NCI-H1092 treated with DMSO at 0.1 percent for 48 hours (cell line): ENCODE measurements at places on chromosomes 2 and 18.

DNA sequence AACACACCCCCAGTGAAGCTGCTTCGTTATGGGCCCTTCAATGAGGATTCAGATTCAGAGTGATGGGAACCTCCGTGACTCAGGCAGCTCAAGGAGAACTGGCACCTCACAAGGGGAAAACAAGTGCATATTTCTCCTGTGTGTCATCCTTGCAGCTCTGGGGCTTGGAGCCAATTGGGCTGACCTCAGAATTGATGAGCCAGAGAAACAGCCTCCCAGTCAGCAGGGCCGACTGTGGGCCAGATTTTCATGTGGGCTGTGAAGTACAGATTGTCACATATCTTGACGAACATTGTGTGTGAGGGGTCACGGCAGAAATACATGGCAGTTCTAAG is 189.6 kb upstream of the SP5 start:
- DNase-seq: no peak

GRCh38 chr2:117323331-117323730 is 491.2 kb upstream of the DDX18 start:
- DNase-seq: no peak

GRCh38 chr2:10614124-10614523 is 75.7 kb downstream of the NOL10 start:
- DNase-seq: no peak

DNA sequence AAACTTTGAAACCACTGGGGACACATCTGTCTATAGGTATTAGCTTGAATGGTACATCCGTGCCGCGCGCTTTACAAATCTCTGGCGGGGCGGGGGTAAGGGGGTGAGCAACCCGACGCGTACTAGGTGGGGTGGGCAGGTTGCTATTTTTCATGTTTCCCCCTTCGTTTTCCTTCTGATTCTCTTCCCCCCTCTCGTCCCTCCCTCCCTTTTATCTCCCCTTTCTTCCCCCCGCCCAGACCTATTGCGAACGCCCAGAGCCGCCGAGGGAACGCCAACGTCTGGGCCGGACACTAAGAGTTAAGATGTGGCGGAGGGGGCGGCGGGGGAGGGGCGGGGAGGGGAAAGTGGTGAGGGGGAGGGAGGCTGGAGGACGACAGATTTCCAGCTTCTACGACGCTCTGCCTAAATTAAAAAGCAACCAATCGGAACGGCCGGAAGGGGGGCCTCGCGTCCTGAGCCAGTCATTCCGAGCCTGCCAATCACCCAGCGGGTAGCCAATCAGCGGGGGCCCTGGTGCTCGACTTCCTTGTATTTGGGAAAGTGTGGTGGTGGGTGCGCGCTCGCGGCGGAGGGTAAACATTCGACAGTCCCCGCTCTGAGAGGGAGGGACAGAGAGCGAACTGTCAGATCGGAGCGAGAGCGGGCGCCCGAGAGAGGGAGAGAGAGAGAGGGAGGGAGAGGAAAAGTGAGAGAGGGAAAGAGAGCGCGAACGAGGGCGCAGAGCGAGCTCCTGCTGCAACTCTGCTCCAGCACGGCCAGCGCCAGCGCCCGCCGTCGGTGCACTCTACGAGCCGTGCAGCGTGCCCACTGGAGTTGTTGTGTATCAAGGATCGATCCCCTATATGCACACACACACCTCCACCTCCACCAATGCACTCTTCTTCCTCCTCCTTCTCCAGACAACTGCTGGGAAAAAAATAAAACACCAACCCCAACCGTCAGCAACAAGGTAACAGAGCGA is at the start of gene POU3F3:
Gene POU3F3 (plus strand): TSS at position 582 of the 964 bp plus-strand sequence. CDS start 1,396 bp downstream, outside the sequence.
- peak; percentile 91 for DNase-seq

- peak; percentile 70 for DNase-seq
These were observed 168.5 kb downstream of the DPP4 start for GRCh38 chr2:161905389-161906046.

- DNase-seq: no peak
These were observed 22.1 kb downstream of the GPR39 start for GRCh38 chr2:132438691-132439090.

GRCh38 chr18:45667056-45667736 is 51.9 kb downstream of the SLC14A2 start:
- DNase-seq: no peak

DNA sequence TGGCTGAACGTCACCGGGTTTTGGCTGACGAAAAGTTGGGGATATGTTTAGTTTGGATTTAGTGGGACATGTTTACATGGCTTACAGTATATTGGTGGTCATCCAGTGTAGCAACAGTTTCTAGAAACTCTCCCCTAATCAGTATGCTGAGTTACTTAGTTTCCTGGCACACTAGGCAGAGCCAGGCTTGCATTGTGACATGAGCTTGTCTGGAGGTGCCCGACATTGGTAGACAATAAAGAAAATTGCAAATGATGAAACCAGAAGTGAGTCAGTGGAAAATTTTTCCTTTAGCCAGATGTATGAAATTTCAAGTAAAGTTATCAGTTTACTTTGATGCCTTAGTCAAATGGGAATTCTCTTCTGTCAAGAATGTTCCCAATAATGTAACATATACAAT is 276.1 kb downstream of the RDH14 start:
- DNase-seq: no peak

- DNase-seq: no peak
These were observed 10.6 kb downstream of the CFLAR start for GRCh38 chr2:201126308-201127151.

- no peak for DNase-seq
These were observed 31.9 kb upstream of the CWC22 start for GRCh38 chr2:180038997-180039396.

DNA sequence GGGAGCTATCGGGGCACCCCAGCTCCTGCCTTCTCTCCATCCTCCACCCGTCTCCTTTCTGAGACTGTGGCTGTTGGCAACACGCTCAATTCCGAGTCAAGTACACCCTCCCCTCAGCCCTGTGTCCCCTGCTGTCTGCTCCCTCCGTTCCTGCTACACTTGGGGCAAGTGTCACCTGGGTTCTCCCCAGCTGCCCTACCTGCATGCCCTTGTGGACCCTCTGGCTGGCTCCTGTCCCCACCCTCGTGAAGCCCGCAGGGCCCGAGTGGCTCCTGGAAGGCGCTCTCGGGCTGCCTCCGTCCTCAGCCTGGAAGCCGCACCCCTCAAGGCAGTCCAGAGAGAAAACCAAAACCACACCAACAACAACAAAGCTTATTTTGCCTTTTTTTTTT is 33.9 kb downstream of the PDIA6 start:
- no peak for DNase-seq

- no peak for DNase-seq
These were observed 106.0 kb upstream of the TAF1B start for GRCh38 chr2:9737053-9737875.

GRCh38 chr2:102478686-102479470 is 5.9 kb downstream of the SLC9A4 start:
- DNase-seq: no peak

GRCh38 chr18:29383311-29384273 is 1206.7 kb upstream of the CDH2 start:
- no peak for DNase-seq

DNA sequence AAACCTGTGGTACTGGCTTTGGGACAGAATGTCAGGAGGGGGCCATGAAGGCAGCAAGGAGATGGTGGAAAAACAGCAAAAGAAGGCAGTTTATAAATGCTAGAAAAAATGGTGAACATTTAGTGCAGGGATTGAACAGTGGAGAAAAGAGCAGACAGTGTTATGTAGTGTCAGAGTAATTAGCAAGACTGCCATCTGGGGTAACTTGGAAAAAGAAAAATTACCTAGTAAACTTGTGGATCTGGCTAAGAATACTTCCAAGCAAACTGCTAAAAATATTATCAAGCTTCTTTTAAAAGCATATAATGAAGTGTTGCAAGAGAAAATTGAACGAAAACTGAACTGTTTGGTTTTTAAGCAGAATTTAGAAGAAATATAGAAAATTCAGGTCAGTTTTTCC is 267.8 kb downstream of the INSIG2 start:
- no peak for DNase-seq

DNA sequence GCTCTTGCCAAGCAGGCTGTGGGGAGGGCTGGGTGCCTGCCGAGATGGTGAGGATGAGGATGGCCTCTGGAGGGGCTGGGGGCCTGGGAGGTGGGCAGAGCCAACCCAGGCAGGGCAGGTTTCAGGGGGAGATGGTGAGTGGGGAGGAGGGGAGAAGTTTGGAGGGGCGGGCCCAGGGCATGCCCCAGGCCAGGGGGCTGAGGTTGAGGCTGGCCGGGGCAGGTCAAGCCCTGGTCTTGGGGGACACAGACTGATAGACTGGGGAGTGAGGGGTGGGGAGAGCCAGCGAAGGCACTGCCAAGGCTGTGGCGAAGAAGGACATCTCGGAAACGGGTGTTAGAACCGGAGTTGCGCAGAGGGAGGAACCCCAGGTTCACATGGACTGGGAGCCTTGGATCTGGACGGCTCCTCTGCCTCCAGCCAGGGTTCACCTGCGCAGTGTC is 12.6 kb downstream of the CAPN10 start:
- no peak for DNase-seq

DNA sequence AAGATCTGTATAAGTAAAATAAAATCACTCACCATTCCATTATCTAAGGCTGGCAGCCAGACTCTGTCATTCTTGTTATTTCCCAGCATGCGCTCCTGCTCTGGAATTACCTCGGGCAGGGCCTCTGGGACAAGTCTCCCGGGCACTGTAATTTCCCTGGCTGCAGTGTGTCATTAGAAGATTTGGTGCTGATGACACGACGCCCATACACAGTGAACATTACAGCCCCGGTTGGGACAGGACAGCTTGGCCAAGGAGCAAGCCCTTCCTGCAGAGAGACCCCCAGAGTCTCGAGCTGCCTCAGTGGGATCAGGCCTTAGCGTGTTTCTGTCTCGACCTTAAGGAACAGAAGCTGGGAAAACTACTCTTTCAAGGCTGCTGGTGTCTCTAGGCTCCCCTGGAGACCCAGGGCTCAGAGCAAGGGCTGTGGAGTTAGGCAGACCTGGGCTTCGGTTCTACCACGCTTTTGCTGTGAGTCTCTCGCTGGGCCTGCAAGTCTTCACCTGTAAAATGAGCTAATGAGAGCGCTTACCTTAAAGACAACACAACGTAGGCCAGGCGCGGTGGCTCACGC is 39.7 kb downstream of the SMAD7 start:
- DNase-seq: no peak

- no peak for DNase-seq
These were observed 38.8 kb downstream of the AQP4 start for GRCh38 chr18:26826656-26827235.

DNA sequence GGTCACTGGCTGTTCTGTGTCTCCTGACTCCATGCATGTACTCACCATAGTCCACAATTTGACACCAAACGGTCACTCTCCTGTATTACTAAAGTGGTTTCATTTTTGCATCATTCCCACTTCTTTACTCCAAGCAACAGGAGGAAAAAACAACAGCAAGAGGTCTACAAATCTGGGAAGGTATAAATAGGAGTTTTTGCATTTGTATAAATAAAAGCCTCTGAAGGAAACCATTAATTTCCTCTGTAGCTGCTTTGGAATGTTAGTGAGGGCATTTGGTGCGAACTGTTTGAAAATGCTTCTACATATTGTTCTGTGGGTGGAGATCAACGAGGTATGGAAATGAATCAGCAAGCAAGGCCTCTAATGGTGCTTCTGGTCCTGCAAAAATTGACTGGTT is 148.5 kb upstream of the DLX2 start:
- DNase-seq: no peak

GRCh38 chr18:75167137-75167536 is 41.8 kb downstream of the PTGR3 start:
- no peak for DNase-seq

DNA sequence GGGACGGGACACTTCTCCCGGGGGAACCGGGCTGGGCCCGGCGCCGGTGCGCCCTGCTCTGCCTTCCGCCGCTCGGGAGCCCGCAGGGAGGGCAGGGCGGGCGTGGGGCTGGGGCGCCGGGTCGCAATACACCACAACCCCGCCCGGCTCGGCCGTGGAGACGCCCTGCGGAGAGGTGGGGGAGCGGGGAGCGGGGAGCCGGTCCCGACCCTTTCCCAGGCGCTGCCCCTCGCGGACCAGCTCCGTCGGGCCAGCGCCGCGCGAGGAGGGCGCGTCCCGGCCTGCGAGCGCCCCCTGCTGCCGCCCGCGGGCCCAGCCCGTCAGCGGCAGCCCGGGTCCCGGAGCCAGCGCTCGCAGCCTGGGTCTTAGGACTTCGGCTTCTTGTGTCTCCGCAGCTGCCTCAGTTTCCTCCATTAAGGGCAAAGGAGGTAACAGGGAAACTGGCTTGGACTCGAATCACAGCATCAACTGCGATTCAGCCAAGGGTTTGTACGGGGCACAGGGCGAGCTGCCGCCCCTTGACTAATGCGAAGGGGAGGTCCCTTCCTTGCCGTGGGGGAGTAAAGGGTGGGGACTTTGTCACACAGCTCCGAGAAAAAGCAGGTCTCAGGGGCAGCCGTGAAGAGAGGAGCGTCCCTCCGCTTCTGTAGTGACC is 635 bp upstream of the ADRA2B start:
- peak; percentile 5 for DNase-seq

- DNase-seq: no peak
These were observed 113.0 kb downstream of the DNER start for GRCh38 chr2:229601396-229601795.

DNA sequence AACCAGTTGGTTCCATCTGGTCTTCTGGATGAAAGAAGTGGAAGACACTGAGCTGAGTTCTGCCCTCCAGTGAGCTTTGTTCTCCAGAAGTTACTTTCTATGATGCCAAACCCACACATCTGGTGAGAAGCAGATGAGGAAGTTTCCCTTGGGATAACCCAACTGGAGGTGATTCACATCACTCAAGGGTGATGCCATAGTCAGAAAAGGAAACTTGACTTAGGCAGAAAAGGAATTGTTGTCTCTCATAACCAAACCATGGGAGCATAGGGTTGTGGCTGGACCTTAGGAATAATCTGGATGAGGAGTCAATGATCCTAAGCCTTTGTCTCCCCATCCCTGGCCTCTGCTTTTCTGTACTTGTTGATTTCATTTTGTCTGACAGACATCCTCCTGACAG is 43.7 kb downstream of the CDC42EP3 start:
- DNase-seq: no peak

DNA sequence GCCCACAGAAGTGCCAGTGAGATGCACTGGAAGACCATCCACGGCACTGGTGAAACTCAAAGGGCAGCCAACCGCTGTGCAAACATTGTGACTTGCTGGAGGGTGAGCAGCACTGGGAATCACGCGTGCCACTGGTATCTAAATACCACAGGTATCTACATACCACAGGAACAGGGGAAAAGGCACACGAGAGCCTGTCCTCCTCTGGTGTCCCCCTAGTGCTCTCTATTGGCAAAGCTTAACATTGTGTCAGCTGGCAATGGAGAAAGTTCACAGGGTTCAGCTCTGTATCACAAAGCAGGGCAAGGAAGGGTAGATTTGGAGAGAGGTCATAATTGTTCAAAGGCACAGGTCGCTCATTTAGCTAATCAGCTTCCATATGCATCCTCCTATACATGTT is 12.6 kb upstream of the SEC11C start:
- DNase-seq: no peak

GRCh38 chr2:127357591-127357990 is 30.2 kb downstream of the MAP3K2 start:
- no peak for DNase-seq

GRCh38 chr2:1370461-1370860 is 42.8 kb upstream of the TPO start:
- DNase-seq: no peak
